ENCODE measurements at places on chromosomes 4 and X.

GRCh38 chrX:17030092-17030491 lies 83.6 kb downstream of the REPS2 start:
- peak; percentile 40 for DNase-seq

GRCh38 chr4:137476345-137476744 lies 55.9 kb downstream of the PCDH18 start:
- DNase-seq = no peak

- no peak for DNase-seq
These were observed 320.1 kb downstream of the CFAP299 start for GRCh38 chr4:80655662-80656061.

- DNase-seq = no peak
These were observed 19.3 kb upstream of the HTRA3 start for GRCh38 chr4:8250227-8250626.

GRCh38 chr4:70747874-70748273 lies 26.1 kb downstream of the RUFY3 start:
- DNase-seq = no peak

DNA sequence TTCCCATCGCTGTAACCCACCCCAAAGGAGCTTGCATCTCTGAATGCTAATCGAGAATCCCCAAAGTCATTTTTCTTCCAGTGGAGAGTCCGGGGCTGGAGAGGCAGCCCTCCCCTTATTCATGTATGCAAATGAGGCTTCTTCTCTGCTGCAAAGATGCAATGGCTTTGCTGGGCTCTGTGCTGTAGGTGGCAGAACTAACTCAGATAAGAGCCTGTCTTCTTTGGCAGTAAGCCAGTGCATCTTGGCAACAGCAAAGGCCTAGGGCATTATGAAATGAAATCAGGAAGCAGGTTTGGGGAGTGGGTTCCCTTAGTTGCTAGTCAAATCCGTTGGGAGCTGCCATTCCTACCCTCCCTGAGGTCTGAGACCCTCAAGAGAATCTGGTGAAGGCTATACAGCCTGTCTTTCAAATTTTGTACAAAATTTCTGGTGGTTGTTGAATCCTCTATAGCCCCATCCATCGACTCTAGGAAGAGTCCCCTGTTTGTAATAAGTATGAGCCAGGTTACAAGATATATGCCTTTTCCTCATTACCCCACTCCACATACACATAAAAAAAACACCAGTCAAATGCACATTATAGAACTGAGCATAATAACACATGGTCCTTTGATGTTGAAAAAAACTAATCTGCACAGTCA lies 290.6 kb upstream of the TAPT1 start:
- DNase-seq = no peak

DNA sequence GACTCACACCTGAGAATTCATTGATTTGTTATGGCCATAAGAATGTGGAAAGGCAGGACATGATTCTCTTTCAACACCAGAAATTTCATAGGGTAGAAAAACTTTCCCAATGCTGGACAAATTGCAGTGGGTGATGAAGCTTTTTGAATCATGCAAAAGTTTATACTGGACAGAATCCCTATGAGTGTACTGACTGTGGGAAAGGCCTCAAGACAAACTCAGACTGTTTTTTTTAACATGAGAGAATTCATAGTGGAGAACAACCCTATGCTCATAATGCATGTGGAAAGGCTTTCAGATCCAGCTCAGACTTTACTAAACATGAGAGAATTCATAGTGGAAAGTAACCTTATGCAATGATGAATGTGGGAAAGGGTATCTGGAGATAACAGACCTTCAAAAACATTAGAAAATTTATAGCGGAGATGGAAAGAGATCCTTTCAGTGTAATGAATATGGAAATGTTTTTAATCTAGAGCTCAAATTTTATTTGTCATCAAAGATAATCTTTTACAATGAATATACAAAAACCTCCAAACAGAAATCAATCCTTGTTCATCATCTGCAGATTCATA lies 36.2 kb upstream of the MAGED1 start:
- DNase-seq = no peak

- no peak for DNase-seq
These were observed 96.0 kb upstream of the WDFY3 start for GRCh38 chr4:85062466-85062865.

DNA sequence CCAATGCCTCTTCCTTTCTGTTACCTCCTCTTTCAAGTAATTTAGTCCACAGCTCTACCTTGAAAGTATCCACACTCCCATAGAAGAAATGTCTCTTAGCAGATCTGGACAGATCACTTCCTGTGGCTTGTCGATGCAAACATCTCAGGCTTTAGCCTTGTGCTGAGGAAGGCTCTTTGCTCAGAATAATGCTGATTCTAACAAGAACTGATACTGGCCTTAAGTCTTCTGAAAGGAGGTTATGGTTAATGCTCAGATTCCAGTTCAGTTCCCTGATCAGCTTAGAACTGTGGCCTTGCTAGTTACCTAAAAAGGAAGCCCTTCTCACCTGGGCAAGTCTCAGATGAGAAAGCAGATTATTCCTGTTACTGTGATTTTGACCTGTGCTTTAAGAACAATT lies 230.1 kb upstream of the FAT4 start:
- no peak for DNase-seq

- DNase-seq = peak; percentile 72
These were observed at the start of gene PLXNB3 for GRCh38 chrX:153763989-153764755. PLXNB3 (plus strand) TSS chrX:153764249; CDS start chrX:153765536, 1,287 bp downstream.

GRCh38 chr4:5024673-5025072 lies 5.4 kb upstream of the CYTL1 start:
- DNase-seq = no peak

DNA sequence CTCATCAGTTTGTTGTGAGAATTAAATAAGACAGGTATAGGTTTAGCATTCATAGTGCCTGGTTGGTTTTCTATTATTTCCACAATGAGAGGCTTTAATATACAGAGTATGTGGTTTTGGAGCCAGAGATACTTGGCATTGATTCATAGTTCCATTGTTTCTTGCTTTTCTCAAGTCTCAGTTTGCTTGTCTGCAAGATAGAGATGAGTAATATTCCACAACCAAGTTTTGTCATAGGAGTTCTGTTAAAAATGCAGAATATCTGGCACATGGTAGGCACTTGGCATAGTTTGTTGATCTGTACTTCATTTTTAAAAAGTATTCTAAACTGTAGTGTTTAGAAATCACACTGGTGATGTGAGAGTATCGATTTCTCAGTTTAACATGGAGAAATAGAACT lies 37.5 kb upstream of the EDA2R start:
- DNase-seq = no peak

GRCh38 chr4:98583265-98583664 lies 75.1 kb downstream of the TSPAN5 start:
- DNase-seq = no peak

DNA sequence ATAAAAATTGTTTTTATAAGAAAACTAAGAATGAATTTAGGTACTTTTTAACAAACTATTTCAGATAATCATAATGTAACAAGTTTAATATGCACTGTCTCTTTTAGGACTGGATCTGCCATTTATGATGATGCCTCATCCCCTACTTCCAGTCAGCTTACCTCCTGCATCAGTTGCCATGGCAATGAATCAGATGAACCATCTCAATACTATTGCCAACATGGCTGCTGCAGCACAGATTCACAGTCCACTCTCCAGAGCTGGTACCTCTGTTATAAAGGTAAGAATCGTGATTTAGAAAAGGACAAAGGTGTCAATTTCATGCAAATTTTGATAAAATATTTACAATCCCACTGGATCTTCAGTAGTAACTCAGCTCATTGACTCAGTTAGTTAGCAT lies 566.2 kb downstream of the DACH2 start:
- DNase-seq = no peak

- no peak for DNase-seq
These were observed 10.7 kb upstream of the PIGA start for GRCh38 chrX:15345976-15346375.

- DNase-seq = no peak
These were observed 643 bp downstream of the SRP72 start for GRCh38 chr4:56468097-56468422.

GRCh38 chr4:147899512-147899911 lies 167.6 kb downstream of the ARHGAP10 start:
- DNase-seq = no peak

- no peak for DNase-seq
These were observed 37.1 kb downstream of the SMARCAD1 start for GRCh38 chr4:94244829-94245185.

- no peak for DNase-seq
These were observed 99.6 kb upstream of the MAML3 start for GRCh38 chr4:140253556-140254027.

- no peak for DNase-seq
These were observed 174.9 kb downstream of the CORIN start for GRCh38 chr4:47662975-47663374.

DNA sequence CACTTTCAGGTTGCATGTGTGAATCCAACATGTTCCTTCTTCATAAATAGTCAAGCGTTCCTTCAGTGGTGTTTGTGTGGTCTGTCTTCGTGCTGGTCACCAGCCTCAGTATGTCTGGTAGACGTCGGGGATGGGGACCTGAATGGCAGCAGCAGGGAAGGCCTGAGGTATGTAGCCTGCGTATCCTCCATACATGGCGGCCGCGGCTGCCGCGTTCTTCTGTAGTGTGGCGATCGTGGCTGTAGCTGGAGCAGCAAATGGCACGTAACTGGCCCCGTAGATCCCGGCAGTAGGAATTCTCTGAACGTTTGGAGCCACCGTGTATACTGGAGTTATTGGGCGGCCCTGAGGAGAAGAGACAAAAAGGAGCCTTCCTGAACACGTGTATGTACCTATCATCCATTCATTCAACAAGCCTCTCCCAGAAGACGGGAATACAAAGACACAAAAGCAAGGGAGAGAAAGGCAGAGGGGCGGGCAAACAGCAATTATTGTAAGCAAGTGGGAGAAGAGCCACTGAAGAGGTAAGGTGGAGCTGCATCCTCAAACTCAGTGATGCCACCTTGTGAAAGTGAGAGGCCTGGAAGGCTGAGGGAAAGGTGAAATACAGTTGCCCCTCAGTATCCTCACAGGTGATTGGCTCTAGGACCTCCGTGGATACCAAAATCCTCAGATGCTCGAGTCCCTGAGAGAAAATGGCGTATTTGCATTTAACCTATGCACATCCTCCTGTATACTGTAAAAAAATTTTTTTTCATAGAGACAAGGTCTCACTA lies 90.9 kb downstream of the CHRNA9 start:
- DNase-seq = no peak

DNA sequence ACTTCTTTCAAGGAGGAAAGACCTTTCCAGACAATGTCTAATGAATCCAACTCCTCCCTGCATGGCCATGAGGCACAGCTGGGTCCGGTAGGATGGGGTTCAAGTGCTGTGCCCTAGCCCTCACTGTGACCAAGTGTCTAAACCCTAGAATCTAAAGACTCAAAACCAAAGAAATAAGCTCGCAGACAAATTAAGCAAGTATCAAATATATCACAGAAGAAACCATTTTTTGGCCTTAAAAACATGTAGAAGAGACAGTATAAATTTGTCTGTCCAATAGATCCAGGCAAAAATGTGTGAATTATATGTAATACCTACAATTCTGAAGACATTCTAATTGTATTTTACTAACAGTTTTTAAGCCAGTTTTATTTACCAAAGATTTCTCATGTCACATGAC lies 56.4 kb upstream of the WDR17 start:
- no peak for DNase-seq

DNA sequence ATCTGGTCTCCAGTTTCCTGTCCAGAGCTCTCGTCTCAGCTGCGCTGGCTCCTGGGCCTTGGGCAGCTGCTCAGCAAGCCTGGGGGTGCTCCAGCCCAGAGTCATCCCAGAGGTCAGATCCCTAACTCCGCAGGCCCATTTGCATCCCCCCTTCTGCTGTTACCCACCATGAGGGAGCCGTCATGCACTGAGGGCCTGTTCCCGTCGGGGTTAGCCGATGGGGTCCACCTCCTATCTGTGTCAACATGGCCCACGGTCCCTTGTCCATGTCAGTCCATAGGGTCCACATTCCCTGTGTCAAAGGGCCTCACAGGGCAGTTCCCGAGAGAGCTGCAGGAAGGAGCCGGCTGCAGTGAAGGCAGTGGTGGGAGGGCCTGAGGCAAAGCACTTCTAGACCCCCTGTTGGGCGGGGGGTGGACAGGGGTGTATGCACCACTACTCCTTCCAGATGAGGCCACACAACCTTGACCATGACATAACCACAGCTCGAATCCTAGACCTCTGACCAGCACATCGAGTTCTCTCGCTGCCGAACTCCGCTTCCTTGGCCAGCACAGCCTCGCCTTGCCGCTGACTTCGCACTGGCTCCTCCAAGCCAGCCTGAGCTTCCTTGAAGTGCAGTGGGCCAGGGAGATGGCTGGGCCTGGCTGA lies 24.9 kb downstream of the WDR1 start:
- DNase-seq = no peak

DNA sequence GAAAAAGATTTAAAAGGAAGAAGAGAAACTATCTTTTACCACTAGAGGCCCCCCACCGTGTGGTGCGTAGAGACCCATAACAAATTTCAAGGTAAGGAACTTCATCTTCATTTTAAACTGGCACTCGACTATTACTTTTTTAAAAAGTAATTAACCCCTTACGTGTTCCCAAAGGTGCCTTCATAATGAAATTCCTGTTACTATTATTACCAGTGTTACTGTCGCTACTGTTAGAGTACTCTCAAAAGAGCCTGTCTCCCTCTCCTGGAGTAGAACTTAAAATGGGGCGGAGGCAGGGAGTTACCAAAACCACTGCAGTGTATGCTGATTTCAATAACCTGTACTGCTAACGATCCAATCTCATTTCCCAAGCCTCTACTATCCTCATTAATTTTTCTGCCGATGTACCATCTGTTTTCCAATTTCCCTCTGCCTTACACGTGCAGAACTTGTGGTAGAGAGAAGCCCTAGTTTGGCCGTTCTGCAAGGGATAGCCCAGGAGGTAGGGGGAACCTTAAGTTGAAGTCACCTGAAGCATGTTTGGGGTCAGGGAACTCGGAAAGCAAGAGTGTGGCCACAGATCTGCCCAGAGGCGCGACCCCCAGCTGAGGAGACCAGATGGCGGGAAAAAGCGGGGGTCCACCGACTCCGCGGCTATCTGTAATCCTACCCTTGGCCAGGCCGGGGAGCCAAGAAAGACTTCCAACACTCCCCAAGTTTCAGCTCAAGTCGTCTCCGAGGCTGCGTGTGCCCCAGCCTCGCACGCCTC lies 720 bp upstream of the STK26 start:
- DNase-seq = no peak

DNA sequence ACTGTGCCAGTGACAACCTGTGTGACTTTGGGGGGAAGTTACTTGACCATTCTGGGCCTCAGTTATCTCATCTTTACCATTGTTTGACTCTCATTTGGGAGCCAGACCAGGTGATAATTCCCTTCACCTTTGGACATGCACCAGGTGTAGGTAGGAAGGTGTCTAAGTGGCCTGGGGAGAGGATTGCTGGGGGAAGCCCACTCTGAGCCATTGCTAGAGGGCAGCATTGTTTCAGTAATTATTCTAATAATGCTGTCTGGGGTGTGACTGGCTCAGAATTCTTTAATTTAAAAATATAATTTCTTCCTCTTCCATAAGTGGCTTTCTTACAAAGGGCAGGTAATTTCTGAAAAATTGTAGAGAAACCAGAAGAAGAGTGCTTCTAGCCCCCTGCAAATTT lies 104.3 kb downstream of the RTL9 start:
- DNase-seq = no peak

- DNase-seq = no peak
These were observed 39.9 kb downstream of the CCKAR start for GRCh38 chr4:26450418-26450817.

GRCh38 chrX:666762-667720 lies 36.5 kb downstream of the SHOX start:
- no peak for DNase-seq

Measured in GDM1 (cell line).